ENCODE measurements at places on chromosomes 12 and 14.

DNA sequence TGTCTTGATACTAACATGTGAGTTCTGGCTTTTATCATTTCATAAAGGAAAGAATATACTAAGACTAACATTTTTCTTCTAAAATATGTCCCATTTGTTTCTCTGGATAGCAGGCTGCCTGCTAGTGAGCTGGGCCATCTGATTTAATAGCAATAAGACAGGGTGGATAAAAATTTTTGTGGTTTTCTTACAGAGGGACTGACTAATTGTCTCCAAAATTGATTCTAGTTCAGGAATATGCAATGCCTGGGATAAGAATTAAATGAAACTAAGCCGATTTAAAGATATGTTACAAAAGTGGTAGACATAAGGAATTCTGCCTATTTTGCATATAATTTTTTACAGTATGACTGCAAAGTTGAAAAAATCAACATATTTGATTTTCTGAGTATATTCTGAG, 252.9 kb upstream of the NAV3 start:
- DNase-seq: no peak

DNA sequence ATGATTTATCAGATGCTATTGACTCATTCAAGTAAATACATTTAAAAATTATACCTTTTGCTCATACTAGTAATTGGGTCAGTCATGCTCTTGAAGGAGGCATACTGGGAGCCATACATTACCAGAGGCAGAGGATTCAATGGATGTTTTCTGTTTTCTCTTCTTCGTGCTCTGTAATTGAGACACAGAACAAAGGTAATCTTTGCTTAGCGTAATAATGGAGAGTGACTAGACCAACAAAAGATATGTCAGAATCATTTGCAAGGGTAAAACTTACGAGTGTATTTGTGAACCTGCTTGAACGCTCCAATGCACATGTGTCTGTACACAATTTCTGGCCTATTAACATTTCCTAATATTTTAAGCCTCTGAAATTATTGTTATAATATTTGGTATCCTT, 296.4 kb downstream of the FOXG1 start:
- no peak for DNase-seq

DNA sequence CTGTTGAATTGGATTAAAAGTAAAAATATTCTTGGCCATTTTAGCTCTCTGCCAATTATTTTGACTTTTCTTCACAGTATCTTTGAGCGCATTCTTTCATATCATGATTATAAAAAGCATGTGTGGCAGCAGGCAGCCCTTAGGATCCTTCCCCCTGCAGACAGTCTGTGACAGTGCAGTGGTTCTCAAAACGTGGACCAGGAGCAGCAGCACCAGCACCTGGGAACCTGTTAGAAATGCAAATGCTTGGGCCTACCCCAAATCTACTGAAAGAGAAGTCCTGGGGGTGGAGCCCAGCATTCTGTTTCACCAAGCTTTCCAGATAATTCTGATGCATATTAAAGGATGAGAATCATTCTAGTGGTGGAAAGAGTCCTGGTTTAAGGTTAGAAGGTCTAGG, 155.6 kb downstream of the MON2 start:
- DNase-seq: no peak

DNA sequence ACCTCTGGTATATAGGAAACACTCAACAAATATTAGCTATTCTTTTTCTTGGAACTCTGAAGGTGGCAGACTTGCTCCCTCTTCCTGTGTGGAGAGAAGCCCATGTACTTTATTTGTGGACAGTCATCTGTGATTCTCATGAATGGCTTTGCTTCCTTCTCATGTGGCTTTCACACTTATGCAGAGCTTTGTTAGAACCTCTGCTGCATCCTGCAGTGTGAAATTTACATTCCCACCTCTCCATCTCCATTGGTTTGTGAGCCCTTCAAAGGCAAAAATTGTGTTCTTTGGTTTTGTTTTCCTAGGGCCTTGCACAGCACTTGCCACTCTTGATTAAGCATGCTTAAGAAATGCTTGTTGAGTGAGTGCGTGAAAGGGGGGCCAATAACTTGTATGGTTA, 51.9 kb downstream of the BICD1 start:
- DNase-seq: no peak

GRCh38 chr14:38339696-38340095, 83.8 kb upstream of the CLEC14A start:
- DNase-seq: no peak

DNA sequence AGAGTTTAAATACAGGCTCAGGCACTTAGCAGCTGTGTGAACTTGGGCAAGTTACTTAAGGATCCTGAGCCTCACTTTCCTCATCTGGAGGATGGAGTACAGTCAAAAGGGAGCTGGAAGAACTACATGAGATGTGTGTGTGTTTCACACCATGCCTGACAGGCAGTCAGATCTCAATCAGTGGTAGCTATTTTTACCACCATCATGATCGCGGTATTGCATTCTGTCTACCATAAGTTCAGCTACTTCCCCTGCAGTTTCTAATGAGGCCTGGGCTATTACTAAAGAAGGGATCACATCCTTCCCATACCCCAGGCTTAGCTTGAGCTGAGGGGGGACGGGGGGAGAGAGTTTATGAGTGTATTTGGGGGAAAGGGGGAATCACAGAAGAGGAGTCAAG, 7.0 kb downstream of the AQP6 start:
- no peak for DNase-seq

DNA sequence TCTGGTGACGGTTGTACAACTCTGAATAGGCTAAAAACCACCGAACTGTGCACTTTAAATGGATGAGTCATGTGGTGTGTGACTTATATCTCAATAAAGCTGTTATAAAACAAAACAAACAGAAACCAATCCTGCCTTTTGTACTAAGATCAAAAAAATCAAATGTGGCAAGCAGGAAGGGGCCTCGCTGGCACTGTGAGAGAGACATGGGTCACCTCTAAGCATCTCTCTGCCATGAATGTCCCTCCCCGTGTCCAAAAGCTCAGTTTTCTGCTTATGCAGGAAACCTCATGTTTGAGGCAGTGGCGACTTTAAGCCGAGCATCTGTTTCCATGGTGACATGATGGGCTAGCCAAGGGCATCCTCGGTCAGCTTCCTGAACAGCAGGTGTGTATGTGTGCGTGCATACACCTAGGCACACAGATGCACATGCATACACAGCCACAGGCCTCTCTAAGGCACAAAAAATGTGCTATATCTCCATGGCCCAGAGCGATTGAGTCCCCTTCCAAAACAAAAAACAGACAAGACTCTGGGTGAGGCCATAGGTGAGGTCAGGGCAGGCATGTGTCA, 44.4 kb downstream of the ARL6IP4 start:
- DNase-seq: no peak

DNA sequence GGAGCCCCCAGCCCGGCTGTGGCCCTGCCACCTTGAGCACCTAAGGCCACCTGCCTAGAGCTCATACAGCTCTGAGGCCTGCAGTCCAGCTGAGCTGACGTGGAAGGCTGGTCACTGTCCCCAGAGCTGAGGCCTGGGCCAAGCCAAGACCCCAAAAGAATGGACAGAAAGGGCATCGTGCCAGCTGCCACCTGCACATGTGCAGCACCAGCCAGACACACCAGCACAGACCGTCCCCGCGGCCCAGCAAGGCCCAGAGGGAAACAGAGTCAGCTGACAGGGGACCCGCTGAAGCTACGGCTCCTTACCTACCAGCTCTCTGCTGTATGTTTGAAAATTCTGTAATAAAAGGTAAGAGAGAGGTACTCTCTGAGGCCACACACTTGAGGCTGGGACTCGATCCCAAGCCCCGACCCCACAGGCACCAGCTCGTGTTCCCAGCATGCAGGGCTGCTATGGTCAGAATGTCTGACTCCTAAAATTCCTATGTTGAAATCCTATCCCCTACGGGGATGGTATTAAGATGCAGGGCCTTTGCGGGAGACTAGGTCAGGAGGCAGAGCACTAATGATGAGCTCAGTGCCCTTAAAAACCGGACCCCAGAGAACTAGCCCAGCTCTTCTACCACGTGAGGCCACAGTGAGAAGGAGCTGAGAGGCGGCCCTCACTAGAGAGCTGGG, 25.4 kb downstream of the BRF1 start:
- no peak for DNase-seq

- no peak for DNase-seq
Observed at GRCh38 chr12:99024191-99024590, 379.1 kb downstream of the APAF1 start.

- DNase-seq: no peak
Observed at GRCh38 chr14:79764323-79764722, 447.0 kb downstream of the DIO2 start.

GRCh38 chr12:24172031-24172772, 222.7 kb upstream of the SOX5 start:
- DNase-seq: no peak

DNA sequence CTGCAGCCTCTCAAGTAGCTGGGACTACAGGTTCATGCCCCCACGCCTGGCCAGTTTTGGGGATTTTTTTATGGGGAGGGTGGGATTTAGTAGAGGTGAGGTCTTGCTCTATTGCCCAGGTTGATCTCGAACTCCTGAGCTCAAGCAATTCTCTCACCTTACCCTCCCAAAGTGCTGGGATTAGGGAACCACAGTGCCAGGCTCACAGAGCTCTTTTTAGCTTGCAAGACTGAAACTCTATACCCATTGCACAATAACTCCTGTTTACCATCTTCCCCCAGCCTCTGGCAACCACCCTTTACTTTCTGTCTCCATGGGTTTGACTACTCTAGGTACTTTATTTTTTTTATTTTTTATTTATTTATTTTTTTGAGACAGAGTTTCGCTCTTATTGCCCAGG, 25.7 kb upstream of the CDK17 start:
- DNase-seq: no peak

DNA sequence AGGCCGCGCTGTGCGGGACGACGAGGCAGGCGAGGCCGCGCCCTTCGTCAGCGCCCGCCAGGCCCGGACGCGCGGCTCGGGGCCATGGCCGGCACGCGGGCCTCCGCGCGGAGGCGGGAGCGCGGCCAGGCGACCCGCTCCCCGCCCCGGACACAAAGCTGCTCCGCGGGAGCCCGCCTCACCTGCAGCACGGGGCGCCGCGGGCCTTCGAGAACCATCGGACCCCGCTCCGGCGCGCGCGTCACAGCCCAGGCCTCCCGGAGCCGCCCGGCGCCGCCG, 342 bp downstream of the DICER1 start:
- no peak for DNase-seq

DNA sequence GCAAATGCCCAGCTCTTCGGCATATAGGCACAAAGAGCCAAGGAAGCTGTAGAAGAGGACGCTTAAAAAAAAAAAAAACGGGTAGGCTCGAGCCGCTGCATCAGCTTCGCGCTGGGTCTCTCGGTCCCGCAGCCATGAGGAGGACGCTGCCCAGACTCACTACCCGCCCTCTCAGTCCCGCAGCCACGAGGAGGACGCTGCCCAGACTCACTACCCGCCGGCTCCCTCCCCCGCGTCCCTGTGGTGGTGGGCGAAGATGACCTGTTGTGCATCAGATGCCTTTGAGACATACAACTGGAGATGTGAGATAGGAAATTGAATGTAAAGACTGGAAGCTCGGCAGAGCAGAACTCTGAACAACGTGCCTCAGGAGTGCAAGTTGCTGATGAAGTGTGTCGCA, 11.4 kb upstream of the SPSB2 start:
- no peak for DNase-seq

- no peak for DNase-seq
Observed at GRCh38 chr14:55180006-55180405, 11.4 kb downstream of the DLGAP5 start.

All from D341Med (cell line).